ENCODE measurements at places on chromosomes 7 and 10. TPM values are rescaled to one million over a fixed set of nuclear protein-coding genes. Genes with fewer than 3 reads are reported as not detected.

GRCh38 chr7:76064208-76064970 lies 16.5 kb downstream of the MDH2 start:
- DNase-seq: no peak

DNA sequence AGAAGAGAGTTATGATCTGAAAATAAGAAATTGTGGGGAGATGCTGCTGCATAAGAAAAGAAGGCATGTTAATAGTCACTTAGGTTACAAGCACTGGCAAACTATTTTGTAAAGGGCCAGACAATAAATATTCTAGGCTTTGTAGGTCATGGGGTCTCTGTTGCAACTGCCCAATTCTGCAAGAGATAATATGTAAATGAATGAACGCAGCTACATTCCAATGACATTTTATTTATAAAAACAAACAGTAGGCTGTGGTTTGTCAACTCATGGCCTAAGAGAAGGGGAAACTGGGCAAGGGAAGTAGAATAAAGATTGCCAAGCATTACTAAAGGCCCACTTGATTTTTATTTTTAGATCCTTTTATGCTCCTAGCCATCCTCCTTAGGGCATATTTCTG lies 133.1 kb downstream of the RAPGEF5 start:
- no peak for DNase-seq

- no peak for DNase-seq
Measured at GRCh38 chr7:33807779-33808482, 97.4 kb upstream of the BMPER start.

- no peak for DNase-seq
Measured at GRCh38 chr7:1521456-1521855, 9.0 kb upstream of the MAFK start.

- DNase-seq: no peak
Measured at GRCh38 chr7:69254643-69255042, 343.6 kb upstream of the AUTS2 start.

DNA sequence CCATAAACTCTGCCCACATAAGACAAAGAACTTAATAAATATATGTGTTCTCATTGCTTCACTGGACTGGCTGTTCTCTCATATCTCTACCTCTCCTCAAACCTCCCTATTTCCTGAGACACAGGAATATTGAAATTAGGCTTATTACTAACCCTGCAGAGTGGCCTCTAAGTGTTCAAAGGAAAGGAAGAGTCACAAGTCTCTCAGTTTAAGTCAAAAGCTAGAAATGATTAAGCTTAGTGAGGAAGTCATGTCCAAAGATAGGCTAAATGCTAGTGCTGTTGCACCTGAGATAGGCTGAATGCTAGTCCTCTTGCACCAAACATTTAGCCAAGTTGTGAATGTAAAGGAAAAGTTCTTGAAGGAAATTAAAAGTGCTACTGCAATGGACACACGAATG lies 41.1 kb downstream of the GNAI1 start:
- no peak for DNase-seq

GRCh38 chr7:132760244-132760623 lies 184.0 kb upstream of the PLXNA4 start:
- DNase-seq: no peak

GRCh38 chr10:14191407-14191806 lies 139.3 kb downstream of the FRMD4A start:
- DNase-seq: no peak

Gene PKD1L1
- 2.0 TPM for total RNA-seq

All from dorsolateral prefrontal cortex (tissue), 122 donors.